Activated T-helper 1 cell treated with anti-CD3 and anti-CD28 coated beads, Interleukin-2, amount 50 U/mL, for 16 hours (primary cell): ENCODE measurements at places on chromosomes 2 and 18.

- DNase-seq = no peak
Measured at GRCh38 chr2:88933091-88933490, 241.6 kb downstream of the RPIA start.

DNA sequence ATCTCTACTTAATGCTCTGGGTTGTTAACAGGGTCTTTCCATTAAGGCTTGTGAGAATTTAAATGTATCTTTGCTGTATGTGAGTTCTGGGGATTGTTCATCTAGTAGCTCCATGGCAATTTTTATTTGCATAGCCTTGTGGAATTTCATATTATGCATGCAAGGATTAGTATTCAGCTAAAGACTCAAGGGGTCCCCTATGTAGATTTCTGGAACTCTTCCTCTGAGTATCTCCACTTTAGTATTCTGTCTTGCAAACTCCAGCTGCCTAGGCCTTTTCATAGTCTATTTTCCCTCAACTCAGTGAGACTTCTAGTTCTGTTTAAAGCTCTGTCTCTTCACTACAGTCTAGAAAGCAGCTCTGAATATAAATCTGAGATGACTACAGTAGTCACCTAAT lies 304.6 kb upstream of the REV1 start:
- no peak for DNase-seq

- no peak for DNase-seq
Measured at GRCh38 chr18:42893977-42894376, 221.5 kb downstream of the RIT2 start.

- DNase-seq = no peak
Measured at GRCh38 chr2:176518823-176519222, 249.6 kb downstream of the MTX2 start.

GRCh38 chr2:48723129-48723528 lies 32.4 kb downstream of the LHCGR start:
- no peak for DNase-seq
